Kidney (tissue), 22 donors: ENCODE measurements at places on chromosomes 12 and 14. TPM values are rescaled to one million over a fixed set of nuclear protein-coding genes. Genes with fewer than 3 reads are reported as not detected.

Gene CLEC4D
- polyA plus RNA-seq: not detected

Gene VWF
- 9.6 TPM for polyA plus RNA-seq

Gene ADAMTS20
- not detected for polyA plus RNA-seq

Gene AGAP2
- polyA plus RNA-seq: 0.13 TPM

DNA sequence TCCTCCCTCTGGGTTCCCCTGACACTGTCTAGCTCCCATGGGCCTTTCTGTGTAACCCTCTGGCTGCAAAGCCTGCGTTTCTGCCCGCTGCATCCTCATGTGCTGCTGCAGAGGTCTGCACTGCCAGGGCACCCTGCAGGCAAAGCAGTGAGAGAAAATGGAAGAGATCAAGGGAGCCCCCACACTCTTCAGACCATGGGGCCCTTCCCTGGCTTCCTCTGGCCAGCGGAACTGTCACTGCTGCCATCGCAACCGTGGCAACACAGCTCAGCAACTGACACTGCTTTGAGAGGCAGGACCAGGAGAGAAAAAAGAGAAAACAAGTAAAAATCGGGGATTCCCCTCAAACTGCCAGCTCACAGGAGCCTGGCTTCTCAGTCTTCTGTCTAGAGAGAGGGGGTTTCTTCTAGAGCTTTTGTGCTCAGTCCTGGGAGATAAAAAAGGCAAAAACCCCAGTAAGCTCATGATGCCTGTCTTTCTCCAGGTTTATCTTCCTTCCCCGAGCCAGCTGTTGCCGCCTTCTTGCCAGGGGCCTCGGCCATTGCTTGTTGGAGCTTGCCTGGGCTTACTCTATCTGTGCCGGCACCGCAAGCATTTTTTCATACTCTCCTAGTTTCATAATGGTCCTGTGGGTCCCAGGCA is 38.9 kb downstream of the C14orf132 start:
- DNase-seq: no peak

DNA sequence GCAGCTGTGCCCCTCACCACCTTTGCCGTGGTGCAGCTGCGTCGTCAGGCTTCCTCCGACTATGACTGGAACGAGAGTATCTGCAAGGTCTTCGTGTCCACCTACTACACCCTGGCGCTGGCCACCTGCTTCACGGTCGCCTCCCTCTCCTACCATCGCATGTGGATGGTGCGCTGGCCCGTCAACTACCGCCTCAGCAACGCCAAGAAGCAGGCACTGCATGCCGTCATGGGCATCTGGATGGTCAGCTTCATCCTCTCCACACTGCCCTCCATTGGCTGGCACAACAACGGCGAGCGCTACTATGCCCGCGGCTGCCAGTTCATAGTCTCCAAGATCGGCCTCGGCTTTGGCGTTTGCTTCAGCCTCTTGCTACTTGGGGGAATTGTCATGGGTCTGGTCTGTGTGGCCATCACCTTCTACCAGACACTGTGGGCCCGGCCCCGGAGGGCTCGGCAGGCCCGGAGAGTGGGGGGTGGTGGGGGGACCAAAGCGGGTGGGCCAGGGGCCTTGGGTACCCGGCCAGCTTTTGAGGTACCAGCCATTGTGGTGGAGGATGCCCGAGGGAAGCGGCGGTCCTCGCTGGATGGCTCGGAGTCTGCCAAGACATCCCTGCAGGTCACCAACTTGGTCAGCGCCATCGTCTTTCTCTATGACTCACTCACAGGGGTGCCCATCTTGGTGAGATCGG is 2.6 kb downstream of the GPR162 start:
- peak; percentile 69 for DNase-seq

DNA sequence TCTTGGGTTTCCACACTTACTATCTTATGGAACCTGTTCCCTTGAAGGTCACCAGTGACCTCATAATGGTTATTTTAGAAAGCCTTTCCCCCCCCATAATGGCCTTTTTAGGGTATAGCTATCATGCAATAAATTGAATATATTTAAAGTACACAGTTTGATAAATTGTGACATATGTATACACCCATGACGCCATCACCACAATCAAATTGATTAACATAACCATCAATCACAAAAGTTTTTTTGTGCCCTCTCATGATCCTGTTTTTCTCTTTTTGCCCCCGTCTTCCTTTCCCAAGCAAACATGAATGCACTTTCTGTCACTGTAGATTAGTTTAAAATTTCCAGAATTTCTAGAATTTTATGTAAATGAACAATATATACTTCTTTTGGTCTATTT is 28.7 kb upstream of the OR4E1 start:
- DNase-seq: no peak

DNA sequence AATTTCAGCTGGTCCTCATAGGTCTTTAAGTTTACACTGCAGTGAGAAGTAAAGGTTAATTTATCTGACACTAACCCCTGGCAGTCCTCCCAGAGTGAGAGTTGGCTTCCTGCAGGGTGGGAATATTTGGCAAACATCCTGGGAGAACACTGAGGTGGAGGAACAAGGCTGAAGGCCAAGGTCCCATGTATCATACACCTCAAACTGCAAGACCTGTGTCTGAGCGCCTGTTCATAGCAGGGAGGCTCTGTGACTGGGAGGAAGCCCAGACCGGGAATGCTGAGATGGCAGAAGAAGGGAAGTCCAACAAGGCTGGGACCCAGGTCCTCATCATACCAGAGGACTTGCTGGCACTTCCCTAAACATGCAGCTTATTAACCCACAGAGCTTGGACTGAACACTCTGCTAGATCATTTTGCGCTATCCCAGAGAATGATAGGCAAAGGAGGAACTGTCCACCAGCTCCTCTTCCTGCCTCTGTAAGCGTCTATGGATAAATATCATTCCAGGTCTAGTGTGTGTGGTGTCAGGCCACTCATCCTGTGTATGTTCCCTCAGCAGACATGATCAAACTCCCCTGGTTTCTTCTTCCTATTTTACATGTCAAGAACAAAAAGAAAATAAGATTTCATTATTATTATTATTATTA is 199.6 kb upstream of the CNOT2 start:
- DNase-seq: no peak

- DNase-seq: no peak
Measured at GRCh38 chr12:126451809-126452208, 1386.6 kb downstream of the AACS start.
